ENCODE measurements at places on chromosomes 12 and 14.

GRCh38 chr12:101764051-101764792 is 25.0 kb upstream of the SYCP3 start:
- no peak for DNase-seq

GRCh38 chr14:23644919-23645336 is 8.8 kb downstream of the DHRS2 start:
- no peak for DNase-seq

DNA sequence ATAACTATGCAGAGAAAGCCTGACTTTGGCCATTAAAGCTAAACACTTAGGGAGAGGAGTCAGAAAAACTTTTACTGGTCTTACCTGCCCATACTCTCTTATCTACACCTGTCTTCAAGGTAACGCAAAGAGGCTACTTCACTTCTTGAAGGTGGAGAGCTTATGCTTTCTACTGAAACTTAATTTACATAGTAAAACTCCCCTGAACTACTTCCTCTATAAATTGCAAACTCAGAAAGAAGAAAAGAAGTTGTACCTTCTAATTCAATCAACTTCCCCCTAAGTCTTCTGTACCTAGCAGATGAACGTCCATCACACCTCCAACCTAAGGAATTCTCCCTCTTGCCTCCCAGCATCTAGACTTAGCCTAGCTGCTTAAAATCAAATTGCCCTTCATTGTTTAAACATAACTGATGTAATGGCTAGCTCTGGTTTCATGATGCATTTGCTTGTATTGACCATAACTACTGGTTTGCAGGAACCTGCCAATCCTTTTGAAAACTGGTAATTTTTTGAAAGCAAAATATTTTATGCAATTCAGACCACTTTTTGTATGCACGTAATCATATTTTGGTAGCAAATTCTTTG is 87.7 kb downstream of the STON2 start:
- no peak for DNase-seq

DNA sequence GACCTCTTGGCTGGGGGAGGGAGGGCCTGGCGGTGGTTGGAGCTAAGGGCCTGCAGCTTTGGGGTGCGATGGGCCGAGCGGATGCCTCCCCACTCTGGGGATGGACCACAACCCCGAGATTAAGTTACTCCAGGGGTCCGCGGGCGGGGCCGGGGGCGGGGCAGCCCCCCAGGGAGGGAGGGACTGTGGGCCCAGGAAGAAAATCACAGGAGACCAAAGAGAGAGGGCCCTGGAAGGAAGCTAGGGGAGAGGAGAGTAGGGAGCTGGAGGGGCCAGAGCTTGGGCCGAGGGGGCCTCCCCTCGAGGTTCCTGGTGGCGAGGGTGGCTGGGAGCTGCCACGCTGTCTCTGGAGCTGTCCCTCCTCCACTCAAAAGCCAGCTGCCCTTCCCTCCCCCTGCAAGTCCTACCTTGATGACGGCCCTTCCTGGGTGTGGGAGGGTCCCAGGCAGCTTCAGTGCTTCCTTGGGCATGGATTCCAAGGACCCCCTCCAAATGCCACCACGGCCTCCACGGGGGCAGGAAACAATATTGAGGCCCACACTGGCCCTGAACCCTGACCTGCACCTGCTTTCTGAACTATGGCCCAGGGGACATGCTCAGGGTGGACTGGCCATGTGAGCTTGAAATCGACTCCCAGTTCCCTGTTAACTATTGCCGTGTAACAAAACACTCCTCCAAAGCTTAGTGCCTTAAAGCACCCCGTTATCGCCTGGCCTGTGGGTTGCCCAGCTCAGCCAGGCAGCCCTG is 610 bp upstream of the NUDT14 start:
- no peak for DNase-seq

DNA sequence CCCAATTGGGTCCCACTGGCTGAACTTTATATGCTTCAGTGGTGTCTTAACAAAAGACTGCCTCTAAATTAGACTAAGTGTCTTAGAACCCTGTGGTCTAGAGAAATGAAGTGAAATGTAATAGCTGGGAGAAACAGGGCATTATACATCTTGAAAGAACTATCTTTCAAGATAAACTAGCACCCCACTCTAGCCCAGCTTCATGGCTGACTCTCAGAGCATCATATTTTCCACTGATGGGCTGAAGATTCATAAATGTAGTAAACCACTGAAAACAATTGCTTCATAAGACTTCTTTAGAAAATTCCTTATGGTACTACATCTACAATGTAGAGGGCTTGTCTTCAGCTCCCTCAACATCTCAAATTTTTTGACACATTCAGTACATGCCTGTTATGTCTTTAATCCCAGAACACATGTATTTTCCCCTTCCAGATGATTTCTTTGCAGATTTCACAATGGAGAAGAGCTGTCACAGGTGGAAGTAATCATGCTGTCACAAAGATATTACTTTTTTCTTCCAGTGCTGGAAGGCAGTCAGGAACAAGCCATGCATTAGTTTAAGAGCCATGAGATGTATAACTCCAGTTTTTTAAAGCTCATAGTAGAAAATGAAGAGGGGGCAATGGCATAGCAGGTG is 48.5 kb downstream of the IFNG-AS1 start:
- DNase-seq: no peak

DNA sequence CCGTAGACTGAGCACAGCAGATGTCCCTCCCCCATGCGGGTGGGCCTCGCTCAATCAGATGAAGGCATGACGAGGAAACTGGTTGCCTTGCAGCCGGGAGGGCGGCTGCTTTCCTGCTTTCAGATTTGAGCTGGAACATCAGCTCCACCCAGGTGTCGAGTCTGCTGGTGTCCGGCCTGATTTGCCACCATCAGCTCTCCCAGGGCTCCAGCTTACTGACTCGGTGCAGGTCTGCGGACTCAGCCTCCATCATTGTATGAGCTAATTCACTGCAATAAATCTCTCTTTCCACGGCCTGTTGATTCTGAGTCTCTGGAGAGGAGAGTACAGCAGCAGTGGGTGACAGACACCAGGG is 156.2 kb downstream of the KIF26A start:
- DNase-seq: no peak

- no peak for DNase-seq
These were observed 19.3 kb downstream of the YARS2 start for GRCh38 chr12:32736445-32736844.

- no peak for DNase-seq
These were observed 63.9 kb downstream of the SYT1 start for GRCh38 chr12:78928200-78929074.

DNA sequence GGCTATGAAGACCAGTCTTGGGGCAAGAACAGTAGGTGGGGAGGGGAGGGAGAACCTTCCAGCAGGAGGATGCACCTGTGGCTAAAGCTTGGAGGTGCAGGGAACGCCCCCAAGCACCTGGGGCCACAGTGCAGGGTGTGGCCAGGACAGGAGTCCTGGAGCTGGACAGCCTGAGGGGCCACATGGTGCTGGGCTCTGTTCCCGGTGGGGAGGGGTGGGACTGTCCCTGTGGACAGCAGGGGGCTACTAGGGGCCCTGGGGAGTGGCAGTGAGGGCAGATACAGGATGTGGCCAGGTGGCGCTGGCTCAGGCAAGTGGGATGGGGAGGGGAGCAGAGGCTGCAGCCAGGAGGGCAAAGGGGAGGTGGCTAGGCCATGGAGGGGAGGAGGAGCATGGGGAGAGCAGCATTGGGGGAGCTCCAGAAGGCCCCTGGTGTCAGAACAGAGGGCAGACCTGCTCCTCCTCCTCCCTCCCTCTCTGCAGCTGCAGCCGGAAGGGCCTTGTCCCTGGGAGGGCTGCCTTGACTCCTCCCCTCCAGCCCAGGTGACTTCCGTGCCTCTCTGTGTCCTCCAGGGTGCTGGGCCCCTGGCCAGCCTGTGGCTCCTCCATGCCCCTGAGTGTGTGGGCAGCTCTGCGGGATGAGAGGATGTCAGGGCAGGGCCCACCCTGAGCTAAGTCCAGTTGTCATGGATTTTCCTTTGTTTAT is 68.4 kb upstream of the DLK1 start:
- no peak for DNase-seq

Measured in posterior cingulate gyrus (tissue), 11 donors.